ENCODE measurements at places on chromosomes 6 and 20. TPM values are rescaled to one million over a fixed set of nuclear protein-coding genes. Genes with fewer than 3 reads are reported as not detected.

The PDE10A gene
- not detected for total RNA-seq

The ENPP1 gene
- total RNA-seq = 1.7 TPM

The ME1 gene
- total RNA-seq = not detected

The SLC12A5 gene
- total RNA-seq = not detected

The MCCD1 gene
- total RNA-seq = not detected

The RIMS4 gene
- total RNA-seq = not detected

The LAMA2 gene
- 3.4 TPM for total RNA-seq

The HLA-DOA gene
- total RNA-seq = 5.1 TPM

All from T-helper 17 cell (primary cell).